Heart left ventricle (tissue), 16 donors: ENCODE measurements at places on chromosomes 1 and 21. TPM values are rescaled to one million over a fixed set of nuclear protein-coding genes. Genes with fewer than 3 reads are reported as not detected.

- no peak for DNase-seq
These were observed 131.6 kb upstream of the MROH9 start for GRCh38 chr1:170803711-170804110.

- no peak for DNase-seq
These were observed 14.4 kb downstream of the SOX13 start for GRCh38 chr1:204087181-204087892.

DNA sequence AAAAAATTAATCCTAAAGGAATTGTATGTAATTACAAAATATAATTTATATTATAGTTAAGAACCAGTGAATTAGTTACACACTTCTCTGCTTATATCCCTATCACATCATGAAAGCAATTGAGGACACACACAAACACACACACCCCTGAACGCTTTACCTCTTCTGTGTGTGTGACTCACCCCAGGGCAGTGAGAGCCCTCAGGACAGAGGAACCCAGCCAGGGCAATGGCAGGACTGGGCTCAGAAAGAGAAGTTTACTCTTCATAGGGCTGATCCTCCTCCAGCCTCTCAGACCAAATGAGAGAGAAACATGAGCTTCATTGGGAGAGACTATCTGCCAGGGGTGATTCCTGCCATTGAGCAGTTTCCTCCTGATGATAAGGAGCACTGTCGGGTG is 38.1 kb downstream of the SLC44A3 start:
- DNase-seq: no peak

DNA sequence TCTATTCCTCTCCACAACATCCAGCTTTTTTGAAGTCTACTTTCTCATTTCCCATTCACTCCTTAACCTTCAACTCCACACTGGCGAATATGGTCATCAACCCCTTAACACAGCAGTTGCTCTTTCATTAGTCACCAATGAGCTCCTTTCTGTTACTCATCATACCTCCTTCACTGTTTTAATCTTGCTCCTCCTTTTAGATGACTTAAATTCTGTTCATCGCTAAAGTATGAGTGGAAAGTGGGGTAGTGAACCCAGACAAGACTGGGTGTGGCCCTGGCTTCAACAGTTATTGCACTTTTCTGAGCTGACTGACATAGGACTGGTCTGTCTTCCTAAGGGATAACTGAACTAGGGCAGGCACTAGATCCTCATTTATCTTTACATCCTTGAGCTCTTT is 51.3 kb downstream of the AKT3 start:
- DNase-seq: no peak

DNA sequence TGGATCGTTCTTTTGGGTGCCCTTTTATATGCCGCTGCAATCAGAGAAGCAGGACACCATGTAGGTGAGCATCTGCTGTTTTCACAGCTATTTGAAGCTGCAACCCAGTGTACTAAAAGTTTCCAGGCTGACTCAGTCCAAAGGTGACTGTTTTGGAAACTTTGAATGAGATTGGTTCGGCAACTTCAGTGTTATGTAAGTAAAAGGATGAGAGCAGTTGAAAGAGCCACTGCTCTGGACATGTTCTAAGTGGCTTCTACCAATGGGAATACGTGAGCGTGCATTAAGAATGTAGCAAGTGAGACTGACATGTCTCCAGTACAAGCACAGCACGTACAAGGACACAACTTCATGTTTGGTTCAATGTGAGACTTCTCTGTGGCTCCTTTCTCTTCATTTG is 55.6 kb downstream of the DDR2 start:
- DNase-seq: no peak

DNA sequence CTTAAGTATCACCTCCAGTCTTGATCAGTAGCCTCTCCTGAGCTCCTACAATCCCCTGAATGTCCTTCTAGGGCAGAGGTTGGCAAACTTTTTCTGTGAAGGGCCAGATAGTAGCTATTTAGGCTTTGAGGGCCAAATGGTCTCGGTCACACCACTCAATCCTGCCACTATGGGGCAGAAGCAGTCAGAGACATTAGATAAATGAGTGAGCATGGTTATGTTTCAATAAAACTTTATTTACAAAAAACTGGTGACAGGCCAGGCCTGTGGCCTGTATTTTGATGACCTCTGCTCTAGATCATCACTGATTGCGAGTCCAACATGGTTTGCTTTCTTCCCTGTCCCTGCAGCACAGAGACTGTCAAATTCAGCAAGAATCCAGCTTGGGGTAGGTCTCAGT is 36.3 kb downstream of the LRP8 start:
- DNase-seq: no peak

TOR1AIP1 gene
- total RNA-seq: 25.4 TPM

DNA sequence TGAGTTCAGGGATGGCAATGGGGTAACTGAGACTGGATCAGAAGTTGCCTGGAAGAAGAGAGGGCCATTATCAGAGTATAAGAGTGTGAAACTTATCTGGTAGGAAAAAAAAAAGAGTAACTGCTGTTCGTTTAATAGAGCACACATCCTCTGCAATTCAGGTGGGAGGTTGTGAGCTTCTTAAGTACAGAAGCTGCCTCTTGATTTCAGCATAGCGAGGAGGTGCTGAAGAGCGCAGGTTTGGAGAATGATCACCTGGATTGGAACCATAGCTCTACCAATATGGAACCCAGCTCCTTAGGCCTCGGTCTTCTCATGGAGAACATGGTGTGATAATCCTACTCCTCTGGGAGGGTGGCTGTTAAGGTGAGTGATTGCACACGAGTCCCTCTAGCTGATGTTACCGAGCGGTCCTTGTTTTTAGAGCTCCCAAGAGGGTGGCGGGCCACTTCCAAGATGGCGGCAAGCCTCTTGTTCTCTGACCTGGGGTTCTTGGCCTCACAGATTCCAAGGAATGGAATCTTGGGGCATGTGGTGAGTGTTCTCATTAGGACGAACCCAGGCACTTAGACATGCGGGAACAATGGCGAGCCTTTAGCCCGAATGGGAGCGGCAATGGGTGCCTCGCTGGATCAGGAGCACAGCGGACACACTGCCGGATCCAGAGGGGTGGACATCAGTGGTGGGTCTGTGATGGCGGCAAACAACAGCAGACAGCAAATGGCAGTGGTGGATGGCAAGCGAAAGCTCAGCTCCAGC is 3.3 kb upstream of the MX1 start:
- DNase-seq: no peak

TSPEAR gene
- 1.0 TPM for total RNA-seq

DNA sequence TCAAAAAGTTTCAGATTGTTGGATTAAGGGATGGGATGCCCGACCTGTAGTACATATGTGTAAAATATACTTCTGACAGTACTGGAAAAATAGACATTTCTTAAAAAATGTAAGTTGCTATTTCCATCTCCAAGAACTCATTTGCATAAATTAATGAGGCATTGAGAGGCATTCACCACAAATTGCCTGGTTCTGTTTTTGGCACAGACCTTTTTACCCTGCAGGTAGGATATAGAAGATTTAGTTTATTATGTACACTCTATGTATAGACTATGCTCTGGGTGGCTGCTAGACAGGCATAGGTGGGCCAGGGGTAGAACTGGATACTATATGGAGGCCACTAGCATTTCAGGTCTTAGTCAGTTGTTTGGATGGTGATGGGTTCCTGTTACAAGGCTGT is 8.0 kb downstream of the CCDC17 start:
- DNase-seq: no peak

SMCP gene
- not detected for total RNA-seq

DNA sequence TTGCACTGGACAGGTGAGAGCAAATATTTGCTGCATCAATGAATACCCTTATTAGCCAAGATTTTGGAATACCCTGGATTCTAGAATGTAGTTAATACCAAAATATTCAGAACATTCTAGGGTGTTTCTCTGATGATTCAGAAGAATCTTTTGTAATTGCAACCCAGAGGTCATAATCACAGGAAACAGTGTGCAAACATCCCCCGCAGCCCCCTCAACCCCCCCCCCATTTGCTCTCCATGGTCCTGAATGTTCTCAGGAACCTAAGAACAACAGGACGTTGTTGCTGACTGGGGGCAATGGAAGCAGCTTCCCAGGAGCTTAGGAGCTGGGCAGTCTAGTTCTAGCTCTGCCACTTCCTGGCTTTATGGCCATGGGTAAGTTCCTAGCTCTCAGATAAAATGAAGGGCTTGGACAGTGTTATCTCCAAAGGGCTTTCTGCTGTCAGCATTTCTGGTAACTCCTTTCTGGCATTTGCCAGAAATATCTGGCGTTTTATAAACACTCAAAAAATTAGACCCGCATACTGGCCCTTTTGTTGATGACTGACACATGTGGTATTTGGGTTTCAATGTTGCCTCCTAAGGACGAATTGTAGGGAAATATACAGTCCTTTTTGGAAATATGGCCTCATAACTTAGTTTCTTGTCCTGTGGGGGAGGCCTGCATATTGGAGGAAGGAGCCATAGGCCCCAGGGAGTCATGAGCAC is 178.6 kb downstream of the RRAGC start:
- no peak for DNase-seq

GRCh38 chr1:233844692-233845091 is 59.8 kb upstream of the SLC35F3 start:
- no peak for DNase-seq

- peak; percentile 69 for DNase-seq
These were observed 495 bp downstream of the SYNC start for GRCh38 chr1:32701951-32702598.

PEAR1 gene
- total RNA-seq: 7.5 TPM

DNA sequence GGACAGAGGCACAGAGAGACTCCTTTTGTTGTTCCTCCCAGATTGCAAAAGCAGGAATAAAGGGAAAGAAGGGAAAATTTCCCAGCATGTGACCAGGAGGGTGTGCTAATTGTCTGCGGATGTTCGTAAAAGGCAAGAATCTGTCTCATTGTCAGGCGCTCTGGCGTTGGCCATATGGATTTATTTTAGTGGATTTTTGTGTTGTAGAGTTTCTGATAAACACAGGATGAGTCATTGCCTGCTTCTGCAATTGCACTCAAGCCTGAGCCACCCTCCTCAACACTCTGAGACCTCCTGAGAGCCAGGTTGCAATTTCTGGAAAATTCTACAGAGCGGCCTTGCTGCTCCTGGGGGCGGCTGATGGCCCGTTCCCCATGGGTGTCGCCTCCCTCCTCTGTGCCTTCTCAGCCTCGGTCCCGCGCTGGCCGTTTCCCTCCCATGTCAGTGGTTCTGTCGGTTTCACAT is 227.7 kb downstream of the KAZN start:
- DNase-seq: no peak

SELL gene
- total RNA-seq: 1.4 TPM

- DNase-seq: no peak
These were observed 1.4 kb upstream of the OR14A16 start for GRCh38 chr1:247825362-247825761.

RGS13 gene
- not detected for total RNA-seq

G0S2 gene
- 152 TPM for total RNA-seq

DNA sequence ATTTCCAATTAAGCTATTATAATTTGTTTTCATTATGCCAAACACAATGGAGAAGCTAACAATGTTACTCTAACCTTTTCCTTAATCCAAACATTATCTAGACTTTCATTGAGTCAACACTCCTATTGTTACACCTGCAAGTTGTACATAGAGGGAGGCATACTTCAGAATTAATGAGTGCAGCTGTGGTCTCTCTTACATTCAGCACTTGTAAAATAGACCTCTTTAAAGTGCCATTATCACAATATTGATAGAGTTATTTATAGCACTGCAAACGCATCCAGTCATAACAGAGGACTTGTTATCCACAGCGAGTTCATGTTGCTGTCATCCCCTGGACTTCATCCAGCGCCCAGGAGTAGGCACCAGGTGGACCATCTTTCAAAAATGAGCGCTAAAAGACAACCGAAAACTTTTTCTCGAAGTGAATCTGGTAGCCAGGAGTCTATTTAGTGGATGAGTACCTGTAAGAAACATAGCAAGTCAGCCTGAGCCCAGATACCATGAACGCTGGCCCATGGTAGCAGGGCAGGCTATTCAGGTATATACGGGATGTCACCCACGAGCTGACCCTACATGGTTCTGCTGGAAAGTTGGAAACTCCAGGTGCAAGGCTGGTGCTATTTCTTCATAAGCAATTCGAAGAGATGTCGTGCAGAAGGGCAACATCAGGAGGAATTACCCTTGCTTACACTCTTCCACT is 70.6 kb upstream of the NFIA start:
- DNase-seq: no peak

DNA sequence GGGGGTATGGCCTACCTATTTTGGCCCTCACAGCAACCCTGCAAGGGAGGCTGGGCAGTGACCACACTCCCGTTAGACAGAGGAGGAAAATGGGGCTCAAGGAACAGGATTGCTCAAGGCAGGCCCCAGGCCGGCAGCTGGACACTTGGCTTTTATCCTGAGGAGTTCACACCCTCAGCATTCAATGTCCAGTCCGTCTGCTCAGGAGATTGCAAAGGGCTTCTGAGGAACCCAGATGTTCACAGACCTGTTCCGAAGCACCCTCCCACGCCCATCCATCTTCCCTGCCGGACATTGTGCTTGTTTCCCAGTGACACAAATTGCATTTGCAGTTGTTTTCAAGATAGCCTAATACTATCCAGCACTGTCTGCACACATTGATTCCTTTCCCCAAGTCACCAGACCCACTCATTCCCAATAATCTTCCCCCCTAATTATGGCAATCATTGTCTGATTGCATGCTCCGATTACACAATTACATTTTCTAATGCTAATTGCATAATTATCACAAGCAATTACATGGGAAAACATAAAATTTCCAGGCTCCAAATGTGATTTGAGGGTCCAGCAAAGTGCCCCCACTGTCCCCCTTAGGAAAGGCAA is 4.3 kb upstream of the UBL4B start:
- no peak for DNase-seq

DNA sequence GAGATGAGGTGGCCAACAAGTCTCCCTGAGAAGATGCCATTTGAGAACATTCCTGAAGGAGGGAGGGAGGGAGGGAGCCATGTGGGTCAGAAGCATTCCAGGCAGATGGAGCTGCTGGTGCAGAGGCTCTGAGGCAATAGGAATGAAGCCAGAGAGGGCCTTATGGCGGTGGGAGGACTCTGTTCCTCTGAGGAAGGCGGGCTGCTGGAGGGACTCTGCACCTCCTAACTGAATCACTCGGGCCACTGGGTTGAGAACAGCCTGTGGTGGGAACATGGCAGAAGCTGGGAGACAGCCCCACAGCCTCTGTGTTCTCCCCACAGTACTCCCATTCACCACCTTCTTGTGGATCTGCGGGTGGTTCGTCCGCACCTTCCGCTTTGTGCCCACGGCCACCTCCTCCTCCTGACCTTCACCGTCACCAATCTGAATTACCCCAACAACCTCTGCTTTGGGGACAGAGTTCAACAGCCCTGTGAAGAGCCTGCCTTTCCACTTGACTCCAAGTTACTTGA is 2.4 kb upstream of the TMEM125 start:
- no peak for DNase-seq

DNA sequence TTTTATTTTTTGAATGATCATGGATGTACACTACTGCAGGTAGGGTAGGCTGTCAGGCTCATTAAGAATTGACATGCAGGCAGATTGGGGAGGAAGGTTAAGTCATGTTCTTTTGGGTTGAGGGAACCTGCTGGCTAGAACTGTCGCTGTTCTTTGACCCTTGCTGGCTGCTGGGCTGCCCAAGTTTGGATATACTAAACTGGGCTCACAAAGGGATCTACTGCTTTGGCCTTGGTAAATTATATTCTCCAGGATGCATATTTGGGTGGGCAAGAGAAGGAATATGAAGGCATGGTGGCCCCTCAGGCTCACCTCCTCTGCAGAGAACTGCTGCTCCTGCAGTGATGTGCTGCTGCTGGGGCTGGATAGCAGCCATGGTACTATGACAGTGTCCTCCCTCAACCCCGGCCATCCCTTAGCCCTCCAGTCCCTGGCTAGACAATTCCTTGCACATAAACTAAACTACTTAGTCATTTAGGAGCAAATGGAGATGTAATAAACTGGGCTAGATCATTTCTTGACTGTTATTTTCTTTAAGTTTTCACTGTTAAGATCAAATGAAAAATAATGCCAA is 6.1 kb downstream of the ATP1A1 start:
- DNase-seq: no peak
